Activated gamma-delta T cell treated with anti-CD3 and anti-CD28 coated beads, Interleukin-2, amount 50 U/mL, for 16 hours (primary cell): ENCODE measurements at places on chromosomes 5 and 9.
A peak's percentile ranks its signal among the peaks of the same experiment; 100 is the strongest.

- no peak for DNase-seq
These were observed 946.4 kb upstream of the PTPRD start for GRCh38 chr9:11559001-11559776.

DNA sequence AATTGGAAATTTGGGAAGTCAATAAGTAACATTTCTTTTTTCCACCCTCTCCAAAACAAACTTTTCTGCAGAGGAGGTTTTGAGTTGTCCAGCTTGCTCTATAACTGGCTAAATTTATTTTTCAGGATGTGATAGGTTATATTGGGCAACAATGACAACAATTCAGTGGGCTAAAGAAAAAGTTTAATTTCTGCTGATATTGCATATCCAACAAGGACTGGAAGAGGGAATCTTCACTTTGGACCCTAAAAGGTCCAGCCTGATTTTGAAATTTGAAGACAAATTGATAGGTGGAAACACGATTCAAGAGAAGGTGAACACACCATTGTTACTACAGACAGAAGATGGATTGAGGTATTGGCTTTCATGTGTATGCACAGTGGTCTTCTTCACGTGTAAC is 393.1 kb downstream of the BRINP1 start:
- DNase-seq = no peak

DNA sequence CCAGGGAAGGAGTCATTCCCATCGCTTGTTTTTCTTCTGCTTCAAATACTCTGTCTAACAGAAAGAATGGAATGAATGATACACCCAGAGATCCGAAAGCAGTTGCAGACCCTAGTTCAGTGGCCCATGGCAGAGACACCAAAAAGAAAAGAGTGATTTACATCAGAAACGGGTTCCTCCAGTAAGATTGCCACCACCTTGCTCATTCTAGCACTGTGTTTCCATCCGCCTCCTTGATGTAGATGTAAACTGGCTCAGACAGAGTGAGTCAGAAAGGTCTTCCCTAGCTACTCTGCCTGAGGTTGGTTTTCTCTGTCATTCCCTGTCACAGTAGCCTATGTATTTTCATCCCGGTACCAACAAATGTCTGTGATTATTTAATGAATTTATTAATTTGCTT is 15.9 kb upstream of the CLINT1 start:
- DNase-seq = no peak

DNA sequence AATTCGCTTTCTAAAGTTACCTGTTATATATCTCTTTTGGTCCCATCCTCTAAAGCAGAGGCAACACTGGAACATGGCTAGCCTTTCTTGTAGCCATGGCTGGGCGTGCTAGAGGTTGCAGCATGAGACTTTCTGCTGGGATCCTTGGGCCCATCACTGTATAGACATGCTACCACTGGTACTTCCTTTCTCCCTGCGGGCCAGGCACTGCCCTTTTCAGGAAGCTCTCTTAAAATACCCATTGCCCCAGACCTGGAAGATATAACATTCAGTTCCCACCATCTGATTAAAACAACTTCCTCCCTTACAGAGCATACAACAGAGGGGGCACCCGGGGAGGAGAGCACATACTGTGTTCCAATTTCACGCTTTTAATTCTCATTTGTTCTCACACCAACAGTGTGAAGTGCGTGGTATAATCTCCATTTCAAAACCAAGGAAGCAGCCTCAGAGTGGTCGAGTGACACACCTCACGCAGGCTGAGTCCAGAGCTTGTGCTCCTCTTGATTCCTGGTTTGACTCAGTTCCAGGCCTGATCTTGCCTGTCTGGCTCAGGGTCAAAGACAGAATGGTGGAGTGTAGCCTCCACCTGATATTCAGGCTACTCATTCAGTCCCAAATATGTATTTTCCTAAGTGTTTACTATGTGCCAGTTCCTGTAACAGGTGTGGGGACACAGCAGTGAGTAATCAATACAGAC is 22.6 kb downstream of the PTGS1 start:
- DNase-seq = no peak

DNA sequence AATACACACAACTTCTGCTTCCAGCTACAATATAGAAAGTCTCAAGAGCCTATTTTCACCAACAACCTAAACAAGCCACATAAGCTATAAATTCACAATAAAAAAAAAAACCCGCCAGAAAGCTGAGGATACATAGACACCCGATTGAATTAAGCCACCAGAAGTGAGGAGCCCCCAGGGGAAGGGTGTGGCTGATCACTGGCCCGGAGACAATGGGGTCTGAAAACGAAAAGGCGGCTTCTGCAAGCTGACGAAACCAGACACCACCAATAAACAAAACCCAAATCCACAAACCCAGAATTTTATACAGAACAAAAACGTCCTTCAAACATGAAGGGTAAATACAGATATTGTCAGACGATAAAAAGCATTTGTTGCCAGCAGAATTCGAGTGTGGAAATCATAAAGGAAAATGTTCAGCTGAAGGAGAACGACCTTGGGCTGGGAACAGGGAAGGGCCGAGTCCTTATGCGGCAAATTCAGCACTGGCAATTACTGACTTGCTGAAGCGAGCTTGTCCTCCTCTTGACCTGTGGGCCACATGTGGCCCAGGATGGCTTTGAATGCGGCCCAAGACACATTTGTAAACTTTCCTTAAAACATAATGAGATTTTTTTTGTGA is 39.6 kb upstream of the CEP72 start:
- DNase-seq = no peak

DNA sequence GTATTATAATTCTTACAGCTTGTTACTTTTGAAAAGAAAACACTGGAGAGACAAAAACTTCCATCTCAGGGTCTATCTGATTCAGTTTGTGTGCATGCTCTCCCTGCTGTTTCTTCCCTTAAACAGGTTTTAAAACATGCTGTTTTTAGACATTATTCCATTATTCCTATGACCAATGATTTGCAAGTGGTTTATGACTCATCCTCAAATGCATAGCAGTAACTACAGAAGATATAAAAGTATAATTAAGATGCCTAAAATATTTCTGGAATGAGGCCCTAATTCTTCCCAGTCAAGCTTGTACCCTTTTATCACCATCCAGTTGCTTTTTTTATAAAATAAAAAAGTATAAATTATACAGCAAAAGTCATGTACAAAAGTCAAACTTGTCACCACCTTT is 3.7 kb downstream of the DTWD2 start:
- no peak for DNase-seq

- no peak for DNase-seq
These were observed 6.7 kb downstream of the LRRC14B start for GRCh38 chr5:197892-198489.

GRCh38 chr9:37465249-37466036 is at the start of gene ZBTB5:
TSS of gene ZBTB5 (minus strand) at chr9:37465450. CDS start at chr9:37442551, 22,899 bp downstream.
- peak; percentile 99 for DNase-seq

- DNase-seq = no peak
These were observed 337.5 kb downstream of the CDH9 start for GRCh38 chr5:26700759-26701384.

GRCh38 chr5:90184764-90185163 is 224.8 kb downstream of the CETN3 start:
- no peak for DNase-seq

- no peak for DNase-seq
These were observed 11.9 kb upstream of the ARHGAP26 start for GRCh38 chr5:142758062-142758795.

DNA sequence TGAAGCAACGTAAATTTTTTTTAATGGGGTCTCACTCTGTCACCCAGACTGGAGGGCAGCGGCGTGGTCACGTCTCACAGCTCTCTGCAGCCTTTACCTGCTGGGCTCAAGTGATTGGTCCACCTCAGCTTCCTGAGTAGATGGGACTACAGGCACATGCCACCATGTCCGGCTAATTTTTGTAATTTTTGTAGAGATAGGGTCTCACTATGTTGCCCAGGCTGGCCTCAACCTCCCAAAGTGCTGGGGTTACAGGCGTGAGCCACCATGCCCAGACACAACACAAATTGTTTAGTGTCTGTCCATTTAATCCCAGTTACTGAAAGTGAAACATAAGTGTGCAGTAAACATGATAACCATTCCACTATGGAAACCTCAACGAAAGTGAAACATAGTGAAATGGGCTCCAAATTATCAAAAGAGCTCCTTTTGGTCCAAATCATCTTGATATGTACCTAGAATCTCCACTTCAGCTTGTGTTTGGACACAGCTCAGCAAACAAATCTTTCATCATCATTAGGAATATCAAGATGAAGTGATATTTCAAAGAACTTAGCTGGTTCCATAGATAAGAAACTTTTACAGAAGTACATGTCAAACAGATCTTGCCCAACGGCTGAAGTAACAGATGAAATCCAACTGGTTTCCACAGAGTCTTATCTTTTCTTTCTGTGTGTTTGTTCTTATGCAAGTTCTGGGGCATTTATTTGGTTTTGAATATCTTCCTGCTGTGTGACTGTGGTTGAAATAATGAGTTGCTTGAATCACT is 41.2 kb upstream of the PLPP1 start:
- DNase-seq = no peak

DNA sequence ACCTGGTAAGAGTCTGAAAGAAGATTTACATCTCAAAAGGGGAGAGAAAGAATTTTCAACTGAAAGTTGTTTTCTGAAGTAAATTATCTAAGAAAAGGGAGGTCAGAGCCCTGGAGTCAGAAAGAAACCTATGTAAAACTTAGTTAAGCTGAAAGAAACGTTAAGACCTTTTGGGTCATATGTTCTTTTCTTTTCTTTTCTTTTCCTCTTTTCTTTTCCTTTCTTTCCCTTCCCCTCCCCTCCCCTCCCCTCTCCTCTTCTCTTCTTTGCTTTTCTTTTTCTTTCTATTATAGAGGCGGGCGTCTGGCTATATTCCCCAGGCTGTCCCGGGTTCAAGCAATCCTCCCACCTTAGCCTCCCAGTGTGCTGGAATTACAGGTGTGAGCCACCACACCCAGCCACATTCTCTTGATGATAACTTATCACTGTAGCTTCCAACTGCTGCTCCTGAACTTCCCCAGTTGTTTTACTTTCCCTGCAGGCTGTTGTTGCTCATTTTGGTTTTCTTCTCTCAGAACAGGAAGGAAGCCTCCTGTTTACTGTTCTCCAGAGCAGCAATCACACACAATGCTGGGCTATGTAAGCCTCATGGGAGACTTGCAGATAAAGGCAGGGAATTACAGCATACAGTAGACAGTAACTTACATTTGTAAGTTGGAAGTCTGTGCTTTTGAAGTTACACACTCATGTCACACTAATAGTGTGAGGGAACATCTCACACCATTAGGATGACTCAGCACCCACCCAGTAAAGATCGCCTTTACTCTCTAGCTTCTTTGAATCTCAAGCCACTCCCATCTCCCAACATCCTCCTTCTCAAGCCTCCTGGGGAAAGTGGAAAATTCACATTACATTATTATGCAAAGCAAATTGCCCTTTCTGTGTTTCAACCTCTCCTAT is 2216.6 kb upstream of the WWC1 start:
- no peak for DNase-seq

GRCh38 chr5:71939452-71940230 is 167.6 kb upstream of the MAP1B start:
- no peak for DNase-seq

GRCh38 chr5:95519151-95519550 is 35.6 kb downstream of the SKIC3 start:
- no peak for DNase-seq

GRCh38 chr9:127313042-127313560 is 48.5 kb downstream of the GARNL3 start:
- DNase-seq = no peak

GRCh38 chr9:110069326-110070248 is 138.4 kb downstream of the C9orf152 start:
- DNase-seq = no peak

DNA sequence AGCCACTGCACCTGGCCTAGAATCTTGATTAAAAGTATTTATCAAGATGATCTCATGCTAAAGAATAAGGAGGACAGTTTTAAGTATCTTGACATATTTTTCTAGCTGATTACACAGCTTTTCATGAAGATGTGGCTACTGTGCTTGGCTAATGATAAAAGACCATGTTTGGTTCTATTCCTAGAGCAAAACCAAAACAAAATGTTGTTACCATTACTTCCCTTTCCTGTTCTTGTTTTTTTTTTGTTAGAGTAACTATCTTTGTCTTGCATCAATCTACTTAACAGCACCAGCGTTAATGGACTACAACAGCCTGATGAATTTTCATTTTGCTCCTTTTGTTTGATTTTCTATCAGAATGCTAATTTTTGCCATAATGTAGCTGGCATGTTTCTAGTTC is 86.2 kb upstream of the DHFR start:
- no peak for DNase-seq

- DNase-seq = no peak
These were observed 7.8 kb downstream of the NOL6 start for GRCh38 chr9:33465596-33466564.

DNA sequence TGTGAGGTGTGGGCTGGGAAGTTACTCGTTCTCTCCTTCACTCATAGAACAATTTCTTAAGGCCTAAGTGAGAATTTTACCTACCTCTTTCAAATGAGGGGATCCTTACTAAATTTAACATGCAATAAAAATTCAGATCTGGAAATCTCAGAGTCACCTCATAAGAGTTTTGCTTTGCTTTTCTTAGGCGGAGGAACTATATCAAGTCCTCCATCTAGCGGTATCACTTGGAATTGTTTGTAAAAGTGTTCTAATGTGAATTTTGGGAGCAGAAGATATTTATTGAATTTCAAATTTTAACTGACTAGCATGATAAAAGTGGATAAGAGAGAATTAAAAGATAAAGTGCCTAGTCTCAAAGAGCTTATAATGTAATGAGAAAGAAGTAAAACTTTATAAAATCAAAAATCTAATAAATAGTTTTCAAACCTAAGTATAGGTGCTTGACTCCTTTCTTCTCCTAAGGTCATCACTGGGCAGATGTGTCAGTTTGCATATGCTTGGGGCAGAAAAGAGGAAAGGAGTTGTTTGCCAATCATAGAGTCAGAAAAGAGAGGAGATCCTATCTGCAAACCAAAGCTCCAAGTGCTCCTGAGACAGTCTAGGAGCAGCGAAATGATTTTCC is 145.7 kb upstream of the DAB2 start:
- DNase-seq = no peak

DNA sequence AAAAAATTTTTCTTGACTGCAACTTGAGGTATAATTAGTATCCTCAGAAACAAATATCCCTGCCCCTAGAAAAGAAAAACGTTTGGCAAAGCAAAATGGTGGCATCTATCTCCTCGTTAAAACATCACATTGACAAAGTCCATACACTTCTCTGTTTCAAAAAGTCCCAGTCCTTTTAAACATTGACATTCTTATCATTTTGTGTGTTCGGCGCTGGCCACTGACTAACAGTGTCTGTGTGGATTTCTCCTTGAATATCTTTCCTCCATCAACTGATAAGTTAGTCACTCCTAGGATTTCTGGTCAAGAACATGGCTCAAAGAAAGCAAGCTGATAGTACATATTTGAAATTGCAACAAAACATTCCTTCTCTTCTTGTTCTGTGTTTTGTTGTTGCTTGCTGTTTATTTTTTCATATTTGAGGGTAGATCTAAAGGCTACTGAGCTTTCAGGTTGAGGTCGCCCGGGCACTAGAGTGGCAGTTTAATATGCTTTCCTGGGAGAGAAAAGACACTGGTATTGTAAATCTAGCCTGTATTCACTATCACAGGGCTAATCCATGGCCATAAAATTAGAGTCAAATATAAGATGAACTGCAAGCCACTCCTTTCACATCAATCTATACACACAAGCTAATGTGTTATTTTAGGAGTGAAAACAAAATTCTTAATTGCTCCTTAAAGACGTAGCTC is 8.5 kb upstream of the PPIC start:
- no peak for DNase-seq

GRCh38 chr9:89648247-89649000 is 43.6 kb downstream of the GADD45G start:
- no peak for DNase-seq

GRCh38 chr9:73537561-73537960 is 385.9 kb downstream of the ANXA1 start:
- no peak for DNase-seq

- no peak for DNase-seq
These were observed 134.9 kb upstream of the CDKN2B start for GRCh38 chr9:22143799-22144625.

- peak; percentile 50 for DNase-seq
These were observed 187.5 kb downstream of the TMEM38B start for GRCh38 chr9:105881654-105882349.
